ENCODE measurements at places on chromosomes 12 and 14. TPM values are rescaled to one million over a fixed set of nuclear protein-coding genes. Genes with fewer than 3 reads are reported as not detected.

DNA sequence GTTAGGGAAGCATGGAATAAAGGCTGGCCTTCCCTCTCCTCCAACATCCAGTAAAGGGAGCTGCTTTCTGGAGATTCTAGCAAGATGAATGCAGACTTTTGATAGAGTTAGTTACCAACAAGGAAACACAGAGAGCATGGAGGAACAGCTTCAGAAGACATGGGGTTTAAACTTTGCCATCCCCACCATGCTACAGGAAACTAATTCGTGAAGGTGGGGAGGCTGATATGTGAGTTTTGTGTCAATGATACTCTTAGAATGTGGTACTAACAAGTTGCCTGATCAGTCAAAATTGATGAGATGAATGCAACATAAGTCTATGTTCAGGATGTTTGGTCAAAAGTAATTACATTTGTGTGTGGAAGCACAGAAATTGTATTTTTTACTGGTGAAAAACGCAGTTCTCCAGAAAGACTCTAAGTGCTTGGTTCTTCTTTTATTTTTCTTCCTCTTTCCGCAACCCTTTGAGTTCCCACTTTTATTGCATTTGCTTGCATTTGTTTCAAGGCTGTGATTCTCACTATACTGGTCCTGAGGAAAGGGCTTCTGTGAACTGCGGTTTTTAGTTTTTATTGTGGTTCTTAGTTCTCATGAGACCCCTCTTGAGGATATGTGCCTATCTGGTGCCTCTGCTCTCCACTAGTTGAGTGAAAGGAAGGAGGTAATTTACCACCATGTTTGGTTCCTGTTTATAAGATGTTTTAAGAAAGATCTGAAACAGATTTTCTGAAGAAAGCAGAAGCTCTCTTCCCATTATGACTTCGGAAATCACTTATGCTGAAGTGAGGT, at the start of gene CLEC4A:
Gene CLEC4A, plus strand, starts transcription at position 494 of the 789 bp plus-strand sequence. Its CDS starts 262 bp downstream, at position 756.
- peaks cover 2% of the 10 kb centered on the region for H3K36me3 ChIP-seq
- no peak for DNase-seq
- no peaks in the 10 kb centered on the region for H3K27me3 ChIP-seq
- H3K4me3 ChIP-seq = peak within 1 kb of the TSS; percentile 18
- no peaks in the 10 kb centered on the region for H3K4me1 ChIP-seq

DNA sequence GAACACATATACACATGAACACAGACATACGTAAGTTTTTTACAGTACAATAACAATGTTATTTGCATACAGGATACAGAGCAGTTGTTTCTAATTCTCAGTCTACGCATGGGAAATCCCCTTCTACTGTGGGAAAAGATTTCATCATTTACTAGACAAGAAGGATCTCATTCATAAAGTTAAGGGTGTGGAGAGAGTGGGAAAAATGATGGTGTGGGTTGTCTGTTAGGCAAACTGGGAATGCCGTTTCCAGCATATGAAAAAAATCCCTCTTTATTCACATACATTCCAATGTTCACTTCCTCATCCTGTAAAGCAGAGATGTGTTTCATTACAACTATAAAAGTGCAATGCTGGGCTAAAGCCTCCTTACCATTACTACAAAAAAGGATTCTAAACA, 120.9 kb downstream of the SINHCAF start:
- no peak overlapping the region for H3K27ac ChIP-seq
- H3K4me3 ChIP-seq = no peak overlapping the region
- no peaks in the 10 kb centered on the region for H3K36me3 ChIP-seq

DNA sequence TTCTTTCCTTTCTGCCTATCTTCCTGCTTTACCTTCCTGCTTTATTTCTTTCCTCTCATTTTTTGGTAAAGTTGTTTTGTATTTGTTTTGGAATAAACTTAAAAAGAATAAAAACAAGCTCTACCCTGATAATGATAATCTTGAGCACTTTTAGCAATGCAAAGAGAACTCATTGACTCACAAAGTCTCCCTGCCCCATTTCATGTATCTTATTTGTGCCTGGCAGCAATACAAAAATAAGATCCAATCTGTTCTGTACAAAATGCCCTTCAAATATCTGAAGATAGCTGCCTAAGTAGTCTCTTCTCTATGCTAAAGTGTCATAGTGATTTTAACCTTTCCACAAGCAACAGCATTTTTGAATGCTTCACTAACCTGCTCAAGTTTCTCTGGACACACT, 31.1 kb upstream of the ETNK1 start:
- H3K36me3 ChIP-seq = no peaks in the 10 kb centered on the region
- no peak for DNase-seq
- H3K27me3 ChIP-seq = no peaks in the 10 kb centered on the region
- no peaks in the 10 kb centered on the region for H3K4me1 ChIP-seq
- H3K4me3 ChIP-seq = no peak overlapping the region

GRCh38 chr12:42284876-42285275, 41.0 kb downstream of the ZCRB1 start:
- no peaks in the 10 kb centered on the region for H3K27me3 ChIP-seq
- no peaks in the 10 kb centered on the region for H3K36me3 ChIP-seq

The EFCAB11 gene
- 3.1 TPM for total RNA-seq

The KIF26A gene
- 2.0 TPM for total RNA-seq

The PRR4 gene
- total RNA-seq = 22.7 TPM

DNA sequence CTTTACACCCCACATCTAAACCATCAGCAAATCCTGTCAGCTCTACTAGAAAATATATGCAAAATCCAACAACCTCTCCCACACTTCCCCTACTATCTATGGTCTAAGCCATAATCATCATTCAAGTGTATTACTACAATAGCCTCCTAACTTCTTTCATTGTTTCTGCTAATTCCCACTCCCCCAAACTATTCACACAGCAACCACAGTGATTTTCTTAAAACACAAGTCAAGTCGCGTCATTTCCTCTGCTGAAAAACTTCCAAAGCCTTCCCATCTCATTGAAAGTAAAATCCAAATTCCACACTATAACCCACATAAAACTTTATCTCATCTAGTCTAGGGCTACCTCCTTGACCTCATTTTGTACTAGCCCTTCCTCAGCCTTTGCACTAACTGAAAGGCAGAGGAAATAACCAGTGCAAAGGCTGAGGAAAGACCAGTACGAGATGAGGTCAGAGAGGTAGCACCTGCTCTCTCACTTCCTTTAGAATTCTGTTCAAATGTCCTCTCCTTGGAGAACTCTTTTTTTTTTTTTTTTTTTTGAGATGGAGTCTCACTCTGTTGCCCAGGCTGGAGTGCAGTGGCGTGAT, 65.5 kb upstream of the MDM1 start:
- DNase-seq = no peak
- H3K36me3 ChIP-seq = no peaks in the 10 kb centered on the region
- no peaks in the 10 kb centered on the region for H3K27me3 ChIP-seq
- no peak overlapping the region for H3K4me3 ChIP-seq
- no peaks in the 10 kb centered on the region for H3K4me1 ChIP-seq
- no peak overlapping the region for H3K27ac ChIP-seq

GRCh38 chr14:67695394-67695949, at the start of gene RDH11:
TSS of gene RDH11 (minus strand) at chr14:67695764. CDS start at chr14:67695703, 61 bp downstream.
- no peaks in the 10 kb centered on the region for H3K27me3 ChIP-seq
- H3K4me1 ChIP-seq = no peaks in the 10 kb centered on the region
- H3K4me3 ChIP-seq = peak within 1 kb of the TSS; percentile 95
- peak within 1 kb of the TSS; percentile 71 for H3K27ac ChIP-seq
- peak; percentile 70 for DNase-seq

DNA sequence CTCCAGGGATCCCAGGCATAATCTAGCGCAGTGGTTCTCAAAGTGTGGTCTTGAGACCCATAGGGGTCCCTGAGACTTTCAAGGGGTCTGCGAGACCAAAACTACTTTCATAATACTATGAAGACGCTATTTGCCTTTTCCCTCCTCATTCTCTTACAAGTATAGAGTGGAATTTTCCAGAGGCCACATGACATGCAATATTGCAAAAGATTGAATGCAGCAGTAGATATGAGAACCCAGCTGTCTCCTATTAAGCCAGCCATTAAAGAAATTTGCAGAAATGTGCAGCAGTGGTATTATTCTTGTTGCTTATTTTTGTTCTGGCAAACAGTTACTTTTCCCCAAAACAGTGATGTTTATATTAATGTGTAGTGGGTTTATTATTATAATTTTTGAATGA, 62.8 kb downstream of the VWF start:
- peaks cover 4% of the 10 kb centered on the region for H3K4me1 ChIP-seq
- no peaks in the 10 kb centered on the region for H3K27me3 ChIP-seq
- no peak overlapping the region for H3K27ac ChIP-seq
- DNase-seq = no peak
- no peak overlapping the region for H3K4me3 ChIP-seq

- no peaks in the 10 kb centered on the region for H3K27me3 ChIP-seq
- DNase-seq = no peak
- H3K27ac ChIP-seq = no peak overlapping the region
- no peak overlapping the region for H3K4me3 ChIP-seq
- peaks cover 6% of the 10 kb centered on the region for H3K36me3 ChIP-seq
Observed at GRCh38 chr14:76007852-76008251, 22.3 kb downstream of the IFT43 start.

DNA sequence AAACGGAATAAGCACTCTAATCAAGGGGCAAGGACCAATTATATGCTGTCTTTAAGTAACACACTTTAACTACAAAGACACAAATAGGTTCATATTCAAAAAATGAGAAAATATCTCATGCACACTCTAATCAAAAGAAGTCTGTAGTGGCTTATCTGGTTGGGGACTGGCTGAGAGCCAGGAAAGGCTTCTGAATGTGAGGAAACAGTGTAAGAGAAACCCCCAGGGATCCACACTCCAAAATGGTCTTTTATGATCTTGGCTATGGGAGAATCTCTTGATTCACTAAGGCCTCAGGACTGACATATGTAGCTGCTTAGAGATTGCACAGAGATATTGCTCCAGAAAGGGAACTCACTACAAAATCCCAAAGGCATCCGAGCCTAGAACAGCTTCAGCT, 10.3 kb downstream of the CTSG start:
- no peak overlapping the region for H3K27ac ChIP-seq
- no peaks in the 10 kb centered on the region for H3K4me1 ChIP-seq

- no peak overlapping the region for H3K27ac ChIP-seq
- H3K4me1 ChIP-seq = peaks cover 7% of the 10 kb centered on the region
- H3K36me3 ChIP-seq = peaks cover 56% of the 10 kb centered on the region
- DNase-seq = no peak
- no peaks in the 10 kb centered on the region for H3K27me3 ChIP-seq
Observed at GRCh38 chr12:2690348-2691005, 104.3 kb upstream of the FKBP4 start.

DNA sequence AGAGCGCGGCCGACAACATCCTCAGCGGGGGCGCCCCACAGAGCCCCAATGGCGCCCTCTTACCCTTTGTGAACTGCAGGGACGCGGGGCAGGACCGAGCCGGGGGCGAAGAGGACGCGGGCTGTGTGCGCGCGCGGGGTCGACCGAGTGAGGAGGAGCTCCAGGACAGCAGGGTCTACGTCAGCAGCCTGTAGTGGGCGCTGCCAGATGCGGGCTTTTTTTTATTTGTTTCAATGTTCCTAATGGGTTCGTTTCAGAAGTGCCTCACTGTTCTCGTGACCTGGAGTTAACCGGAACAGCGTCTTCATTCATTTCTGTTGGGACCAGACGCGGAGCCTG, 103.8 kb upstream of the FKBP4 start:
- H3K27ac ChIP-seq = no peak overlapping the region
- no peaks in the 10 kb centered on the region for H3K27me3 ChIP-seq
- no peak for DNase-seq
- peaks cover 52% of the 10 kb centered on the region for H3K36me3 ChIP-seq
- peak overlapping the region; percentile 57 for H3K4me3 ChIP-seq

GRCh38 chr12:79140711-79141110, 276.1 kb downstream of the SYT1 start:
- H3K4me3 ChIP-seq = no peak overlapping the region
- DNase-seq = no peak
- H3K27ac ChIP-seq = no peak overlapping the region
- H3K4me1 ChIP-seq = no peaks in the 10 kb centered on the region
- H3K36me3 ChIP-seq = no peaks in the 10 kb centered on the region
- no peaks in the 10 kb centered on the region for H3K27me3 ChIP-seq

DNA sequence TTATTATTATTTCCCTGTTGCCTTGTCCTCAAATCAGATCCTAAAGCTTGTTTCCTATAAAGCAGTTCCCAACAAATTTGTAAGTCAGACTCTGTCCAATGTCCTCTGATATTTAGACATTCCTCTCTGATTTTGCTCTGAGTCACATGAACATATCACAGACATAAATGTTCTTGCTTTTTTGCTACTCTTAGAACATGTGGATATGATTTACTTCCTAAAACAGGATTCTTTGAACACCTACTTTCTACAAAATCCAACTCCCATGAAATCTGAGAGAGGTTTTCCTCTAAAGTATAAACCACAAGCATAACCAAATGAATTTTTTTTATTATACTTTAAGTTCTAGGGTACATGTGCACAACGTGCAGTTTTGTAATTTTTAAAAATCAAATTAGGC, 181.3 kb upstream of the SLC38A2 start:
- no peaks in the 10 kb centered on the region for H3K27me3 ChIP-seq
- H3K27ac ChIP-seq = peak overlapping the region; percentile 25
- no peak overlapping the region for H3K4me3 ChIP-seq
- peaks cover 15% of the 10 kb centered on the region for H3K4me1 ChIP-seq
- DNase-seq = no peak
- H3K36me3 ChIP-seq = no peaks in the 10 kb centered on the region

The DEPDC4 gene
- total RNA-seq = not detected

DNA sequence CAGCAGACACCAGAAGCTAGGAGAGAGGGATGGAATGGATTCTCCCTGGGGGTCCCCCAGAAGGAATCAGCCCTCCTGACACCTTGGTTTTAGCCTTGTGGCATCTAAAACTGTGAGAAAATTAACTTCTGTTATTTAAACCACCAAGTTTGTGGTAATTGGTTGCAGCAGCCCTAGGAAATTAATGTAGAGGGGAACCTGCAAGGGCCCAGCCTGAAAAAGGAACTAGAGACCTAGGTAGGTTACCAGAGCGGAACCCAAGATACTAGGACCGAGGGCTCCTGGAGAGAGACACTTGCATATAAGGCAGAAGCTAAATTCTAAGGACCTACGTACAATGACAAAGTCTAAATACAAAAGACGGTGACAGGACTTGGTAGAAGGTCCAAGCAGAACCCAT, 8.1 kb upstream of the DENND5B start:
- no peaks in the 10 kb centered on the region for H3K27me3 ChIP-seq
- no peak overlapping the region for H3K4me3 ChIP-seq
- H3K27ac ChIP-seq = no peak overlapping the region

- no peaks in the 10 kb centered on the region for H3K27me3 ChIP-seq
- H3K4me1 ChIP-seq = no peaks in the 10 kb centered on the region
- no peaks in the 10 kb centered on the region for H3K36me3 ChIP-seq
- no peak overlapping the region for H3K4me3 ChIP-seq
- DNase-seq = no peak
Observed at GRCh38 chr14:38964630-38965029, 138.4 kb downstream of the SEC23A start.
